ENCODE measurements at places on chromosomes 2 and 18.

DNA sequence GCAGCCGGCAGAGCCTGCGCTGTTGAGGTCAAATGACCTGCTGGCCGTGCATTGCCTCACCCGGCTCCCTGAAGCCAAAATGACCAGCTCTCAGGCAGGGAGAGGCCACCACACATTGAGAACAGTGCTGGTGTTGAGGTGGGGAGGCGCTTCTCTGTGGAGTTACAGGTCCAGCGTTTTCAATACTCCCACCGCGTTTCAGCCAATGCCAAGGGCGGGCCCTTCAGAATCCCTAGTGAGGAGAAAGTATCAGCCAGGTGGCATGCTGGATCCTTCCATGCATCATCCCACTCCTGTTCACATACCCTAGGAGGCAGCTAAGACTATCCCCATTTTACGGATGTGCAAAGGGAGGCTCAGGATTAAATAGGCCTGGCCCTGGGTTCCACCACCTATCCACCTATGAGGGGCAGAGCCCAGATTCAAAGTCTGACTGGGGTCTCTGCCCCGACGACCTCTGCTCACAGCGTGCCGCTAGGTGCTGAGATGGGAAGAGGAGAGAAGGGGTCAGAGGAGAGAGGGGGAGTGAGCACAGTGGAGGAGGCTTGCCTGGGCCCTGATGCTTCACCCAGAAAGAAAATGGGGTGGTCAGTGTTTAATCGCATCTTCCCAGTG lies 137.6 kb upstream of the ID2 start:
- DNase-seq: no peak

DNA sequence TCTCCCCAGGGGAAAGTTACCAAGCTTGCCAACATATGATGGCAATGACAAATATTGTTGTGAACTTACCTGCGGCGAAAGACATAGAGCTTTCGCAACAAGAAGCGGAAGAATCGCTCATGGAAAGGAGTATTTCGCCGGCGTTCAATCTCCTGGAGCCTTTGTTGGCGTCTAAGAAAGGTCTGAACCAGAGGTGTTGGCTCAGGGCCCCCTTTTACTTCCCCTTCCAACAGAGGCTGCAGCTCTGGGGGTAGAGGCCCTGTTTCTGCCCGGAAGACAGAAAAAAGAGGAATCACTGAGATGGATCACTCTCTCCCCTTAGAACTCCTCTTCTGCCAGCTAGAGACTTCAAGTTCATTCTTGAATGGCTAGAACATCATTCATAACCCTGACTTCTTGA lies 10.8 kb downstream of the GGCX start:
- no peak for DNase-seq

GRCh38 chr2:133459590-133459989 lies 108.7 kb downstream of the NCKAP5 start:
- no peak for DNase-seq

- DNase-seq: no peak
These were observed 114.5 kb downstream of the GYPC start for GRCh38 chr2:126770466-126770865.

DNA sequence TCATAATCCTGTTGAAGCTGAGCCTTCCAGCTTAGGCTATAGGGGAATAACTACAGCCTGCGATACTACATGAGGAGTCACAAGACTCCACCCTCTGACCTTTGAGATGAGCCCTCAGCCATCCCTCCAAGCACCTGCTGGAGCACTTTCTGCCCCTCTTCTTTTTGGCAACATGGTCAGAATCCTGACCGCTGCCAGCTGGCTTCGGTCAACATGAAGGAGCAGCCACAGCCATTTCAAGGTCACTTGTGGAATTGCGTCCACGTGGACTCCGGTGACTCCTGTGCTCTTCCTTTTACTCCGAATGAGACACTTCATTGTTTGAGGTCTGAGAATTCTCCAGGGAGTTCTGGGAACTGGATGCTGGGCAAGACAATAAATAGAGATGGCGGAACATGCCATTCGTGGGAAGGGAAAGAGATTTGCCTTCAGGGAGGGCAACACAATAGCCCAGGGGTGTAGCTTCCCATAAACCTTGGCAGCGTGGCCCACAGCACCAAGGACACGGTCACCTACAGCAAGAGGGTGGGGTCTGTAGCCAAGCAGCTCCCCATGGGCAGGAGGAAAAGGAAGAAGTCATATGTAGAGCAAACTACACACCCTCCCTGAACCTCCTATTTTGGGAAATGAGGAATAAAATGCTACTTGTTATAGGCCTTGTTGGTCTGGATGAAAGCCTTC lies 73.3 kb upstream of the PPP1CB start:
- no peak for DNase-seq

DNA sequence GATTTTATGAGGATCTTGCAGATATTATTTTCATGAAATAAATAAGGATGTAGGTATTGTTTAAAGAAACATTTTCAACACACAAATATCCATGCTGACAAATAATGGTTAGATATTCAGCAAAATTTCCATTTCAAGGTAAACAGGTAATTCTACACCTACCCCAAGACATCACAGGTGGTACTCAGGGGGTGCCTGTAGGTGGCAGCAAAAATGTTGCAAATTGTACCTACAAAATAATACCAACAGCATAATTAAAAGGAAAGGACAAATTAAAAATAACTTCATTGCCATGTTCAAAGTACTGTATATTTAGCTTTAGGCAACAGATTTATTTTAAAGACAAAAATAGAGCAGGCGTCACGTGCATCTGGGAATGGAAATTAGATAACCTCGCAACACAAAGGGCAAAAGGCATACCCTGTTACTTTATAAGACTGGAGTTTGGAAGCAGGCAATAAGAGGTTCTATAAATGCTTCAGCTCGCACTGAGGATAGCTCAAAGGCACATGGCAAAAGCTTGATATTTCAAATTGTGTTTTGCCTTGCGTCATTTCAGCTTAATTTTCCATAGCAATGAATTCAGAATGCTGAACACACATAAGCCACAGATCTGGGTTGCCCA lies 630.5 kb downstream of the TDRD15 start:
- DNase-seq: no peak

DNA sequence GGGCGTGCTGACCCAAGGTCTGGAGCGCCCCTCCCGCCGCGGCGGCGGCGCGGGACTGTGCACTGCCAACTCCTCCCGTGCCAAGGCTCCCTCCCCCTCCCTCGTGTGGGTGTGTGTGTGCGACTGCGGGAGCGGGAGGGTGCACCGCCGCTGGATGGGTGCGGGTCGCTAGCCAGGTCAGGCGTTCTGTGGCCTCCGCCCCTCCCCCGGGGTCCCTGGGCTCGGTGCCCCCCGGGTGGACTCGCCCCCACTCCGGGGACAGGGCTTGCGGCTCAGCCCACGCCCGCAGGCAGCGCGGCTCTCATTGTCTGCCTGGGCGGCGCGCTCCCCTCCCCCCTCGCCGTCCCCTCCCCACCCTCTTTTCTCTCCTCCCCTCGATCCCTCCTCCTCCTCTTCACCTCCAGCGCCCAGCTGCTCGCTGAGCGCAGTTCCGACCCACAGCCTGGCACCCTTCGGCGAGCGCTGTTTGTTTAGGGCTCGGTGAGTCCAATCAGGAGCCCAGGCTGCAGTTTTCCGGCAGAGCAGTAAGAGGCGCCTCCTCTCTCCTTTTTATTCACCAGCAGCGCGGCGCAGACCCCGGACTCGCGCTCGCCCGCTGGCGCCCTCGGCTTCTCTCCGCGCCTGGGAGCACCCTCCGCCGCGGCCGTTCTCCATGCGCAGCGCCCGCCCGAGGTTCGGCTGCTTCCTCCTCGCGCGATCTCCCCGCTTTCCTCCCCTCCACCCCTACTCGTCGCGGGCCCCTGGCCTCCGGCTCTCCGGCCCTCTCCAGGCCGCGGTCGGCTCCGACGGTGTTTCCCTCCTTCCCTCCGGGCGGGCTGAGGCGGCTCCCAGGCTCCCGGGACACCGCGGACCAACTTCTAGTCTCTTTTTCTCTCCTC lies at the start of gene GATA6:
TSS of gene GATA6 (plus strand) at position 579 of the 878 bp plus-strand sequence. CDS start 1,556 bp downstream, outside the sequence.
- DNase-seq: no peak

- DNase-seq: no peak
These were observed 121.2 kb downstream of the IRS1 start for GRCh38 chr2:226678422-226678821.

GRCh38 chr2:186883666-186884065 lies 34.7 kb upstream of the ZSWIM2 start:
- no peak for DNase-seq

DNA sequence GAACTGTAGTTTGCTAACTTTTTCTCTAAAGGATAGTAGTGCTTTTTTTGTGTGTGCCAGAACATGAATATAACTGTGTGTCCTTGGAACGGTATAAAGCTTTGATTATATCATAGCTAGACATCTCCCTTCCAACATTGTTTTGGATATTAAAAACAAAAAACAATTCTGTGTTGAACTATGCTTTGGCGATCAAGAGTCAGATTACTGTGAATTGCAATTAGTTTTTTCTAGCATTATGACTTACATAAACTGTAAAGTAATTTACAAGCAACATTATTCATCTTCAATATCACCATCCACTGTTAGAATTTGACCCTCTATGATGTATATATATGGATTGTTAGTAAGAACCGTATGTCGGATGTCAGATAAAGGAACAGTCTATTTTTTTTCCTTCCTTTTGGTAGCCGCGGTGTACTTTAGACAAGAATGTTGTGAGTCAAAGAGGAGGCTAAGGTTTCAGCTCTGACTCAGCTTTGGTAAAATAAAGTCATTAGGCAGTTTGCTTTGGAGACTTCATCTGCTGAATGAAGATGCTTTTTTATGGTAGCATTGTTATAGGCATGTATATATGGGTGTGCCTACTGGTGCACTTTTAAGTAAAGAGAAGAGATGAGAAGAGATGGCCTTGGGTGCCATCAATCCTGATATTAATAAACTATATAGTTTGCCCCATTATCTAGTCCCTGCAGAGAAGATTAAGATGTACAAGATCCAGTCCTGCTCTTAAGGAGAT lies 76.4 kb downstream of the LTBP1 start:
- peak; percentile 38 for DNase-seq

GRCh38 chr2:31401580-31401979 lies 13.0 kb downstream of the XDH start:
- DNase-seq: peak; percentile 98

GRCh38 chr2:19009510-19009909 lies 348.9 kb downstream of the OSR1 start:
- DNase-seq: peak; percentile 74

DNA sequence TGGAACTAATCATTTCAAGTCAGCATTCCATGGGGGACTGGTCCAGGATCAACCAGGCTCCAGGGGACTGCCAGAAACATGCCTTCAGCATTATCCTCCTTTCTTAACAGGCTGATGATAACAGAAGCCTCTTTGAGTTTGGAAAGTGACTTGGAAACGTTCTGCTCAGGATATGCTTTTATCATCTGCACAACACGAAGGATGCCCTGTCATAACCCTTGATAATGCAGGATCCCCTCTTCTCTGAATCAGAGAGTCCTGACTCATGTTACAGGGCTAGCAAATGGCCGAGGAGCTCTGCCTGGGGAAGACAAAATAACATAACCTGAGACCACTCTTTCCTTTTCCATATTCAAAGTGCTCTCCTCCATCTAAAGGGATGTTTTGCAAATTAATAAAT lies 6.7 kb downstream of the SCYGR3 start:
- no peak for DNase-seq

GRCh38 chr18:5840547-5840946 lies 54.8 kb downstream of the TMEM200C start:
- no peak for DNase-seq

DNA sequence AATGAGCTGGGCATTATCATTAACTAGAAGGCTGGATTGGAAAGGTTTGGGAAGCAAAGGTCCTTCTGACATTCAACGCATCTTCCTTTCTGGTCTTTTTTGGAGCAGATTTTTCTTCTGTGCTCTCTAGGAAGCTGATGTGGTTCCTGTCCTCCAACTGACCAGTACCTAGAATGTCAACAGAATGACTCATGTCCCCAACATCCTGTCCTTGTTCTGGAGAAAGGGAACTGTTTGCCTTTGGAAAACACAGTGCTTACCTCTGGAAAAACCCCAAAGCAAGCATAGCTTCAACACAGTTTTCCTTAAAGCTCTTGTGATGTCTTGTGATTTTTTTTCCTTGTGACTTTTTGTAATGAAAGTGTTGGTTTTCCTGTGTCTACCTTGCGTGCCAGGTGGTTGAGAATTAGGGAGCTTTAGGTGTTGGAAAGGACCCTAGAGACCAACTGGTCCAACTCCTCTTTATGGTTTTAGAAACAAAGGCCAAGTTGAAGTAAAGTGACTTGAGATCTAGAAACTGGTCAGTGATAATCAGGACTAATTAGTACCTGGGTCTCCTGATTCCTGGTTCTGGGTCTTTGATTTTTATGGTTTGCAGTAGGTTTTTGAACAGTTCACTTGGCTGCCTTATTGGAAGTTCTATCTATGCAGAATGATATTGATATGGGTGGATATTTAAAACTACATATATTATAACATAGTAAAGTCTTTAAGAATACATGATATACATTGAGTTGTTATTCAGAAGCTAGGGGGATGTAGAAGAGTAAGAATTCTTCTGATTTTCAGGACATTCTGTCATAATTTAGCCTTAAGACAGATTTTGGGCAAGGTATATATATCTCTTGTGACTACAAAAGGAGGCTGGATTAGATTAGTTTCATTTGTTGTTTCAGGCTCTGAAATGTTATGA lies 70.5 kb downstream of the FMNL2 start:
- no peak for DNase-seq

DNA sequence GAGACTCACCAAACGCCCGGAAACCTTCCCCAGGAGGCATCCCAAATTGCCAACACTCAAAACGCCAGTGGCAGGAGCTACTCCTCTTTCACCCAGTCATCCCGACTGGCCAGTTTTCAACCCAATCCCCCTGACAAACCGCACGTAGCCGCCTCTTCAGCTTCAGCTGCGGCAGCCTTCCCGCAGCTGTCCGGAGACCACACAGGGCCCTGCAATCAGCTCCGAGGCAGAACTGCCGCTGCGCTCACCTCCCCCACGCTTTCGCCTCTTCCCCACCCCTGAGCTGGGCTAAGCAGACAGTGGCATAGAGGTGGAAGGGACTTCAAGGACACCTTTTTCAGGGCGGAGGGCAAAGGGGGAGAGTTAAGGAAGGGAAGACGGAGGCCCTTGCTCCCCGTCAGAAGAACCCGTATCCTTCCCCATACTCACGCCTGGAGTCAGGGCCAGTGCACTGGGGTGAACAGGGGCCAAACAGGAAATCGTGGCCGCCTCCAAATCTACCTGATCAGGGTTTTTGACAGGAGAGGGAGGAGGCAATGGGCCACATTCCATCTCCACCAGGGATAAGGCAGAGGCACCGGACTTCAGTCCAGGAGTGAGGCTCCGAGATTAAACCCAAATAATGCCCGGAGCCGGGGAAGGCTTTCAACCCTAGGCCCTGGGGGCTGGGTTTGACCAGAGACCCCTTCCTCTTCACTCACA lies 16.9 kb downstream of the CYP26B1 start:
- no peak for DNase-seq

- DNase-seq: no peak
These were observed 136.8 kb downstream of the TPO start for GRCh38 chr2:1550076-1550475.
